ENCODE measurements at places on chromosomes 16 and 17. TPM values are rescaled to one million over a fixed set of nuclear protein-coding genes. Genes with fewer than 3 reads are reported as not detected.
A peak's percentile ranks its signal among the peaks of the same experiment; 100 is the strongest.

DNA sequence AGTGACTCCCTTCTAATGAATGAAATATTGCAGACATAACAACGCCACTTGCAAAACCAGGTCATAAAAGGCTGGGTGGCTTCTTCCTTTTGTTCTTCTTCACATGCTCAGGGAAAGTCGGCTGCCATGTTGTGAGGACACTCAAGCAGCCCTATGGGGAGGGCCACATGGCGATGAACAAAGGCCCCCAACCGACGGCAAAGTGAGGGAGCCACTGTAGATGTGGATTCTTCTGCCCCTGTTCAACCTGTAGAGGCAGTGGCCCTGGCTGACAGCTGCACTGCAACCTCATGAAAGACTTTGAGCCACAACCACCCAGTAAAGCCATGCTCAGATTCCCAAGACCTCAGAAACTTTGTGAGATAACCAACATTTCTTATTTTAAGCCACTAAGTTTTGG is 203.5 kb upstream of the TNRC6C start:
- DNase-seq: no peak

GRCh38 chr16:50467559-50467942 is 80.6 kb upstream of the NKD1 start:
- DNase-seq: no peak

GRCh38 chr17:7221278-7222092 is 1.7 kb downstream of the ACADVL start:
- no peak for DNase-seq

DNA sequence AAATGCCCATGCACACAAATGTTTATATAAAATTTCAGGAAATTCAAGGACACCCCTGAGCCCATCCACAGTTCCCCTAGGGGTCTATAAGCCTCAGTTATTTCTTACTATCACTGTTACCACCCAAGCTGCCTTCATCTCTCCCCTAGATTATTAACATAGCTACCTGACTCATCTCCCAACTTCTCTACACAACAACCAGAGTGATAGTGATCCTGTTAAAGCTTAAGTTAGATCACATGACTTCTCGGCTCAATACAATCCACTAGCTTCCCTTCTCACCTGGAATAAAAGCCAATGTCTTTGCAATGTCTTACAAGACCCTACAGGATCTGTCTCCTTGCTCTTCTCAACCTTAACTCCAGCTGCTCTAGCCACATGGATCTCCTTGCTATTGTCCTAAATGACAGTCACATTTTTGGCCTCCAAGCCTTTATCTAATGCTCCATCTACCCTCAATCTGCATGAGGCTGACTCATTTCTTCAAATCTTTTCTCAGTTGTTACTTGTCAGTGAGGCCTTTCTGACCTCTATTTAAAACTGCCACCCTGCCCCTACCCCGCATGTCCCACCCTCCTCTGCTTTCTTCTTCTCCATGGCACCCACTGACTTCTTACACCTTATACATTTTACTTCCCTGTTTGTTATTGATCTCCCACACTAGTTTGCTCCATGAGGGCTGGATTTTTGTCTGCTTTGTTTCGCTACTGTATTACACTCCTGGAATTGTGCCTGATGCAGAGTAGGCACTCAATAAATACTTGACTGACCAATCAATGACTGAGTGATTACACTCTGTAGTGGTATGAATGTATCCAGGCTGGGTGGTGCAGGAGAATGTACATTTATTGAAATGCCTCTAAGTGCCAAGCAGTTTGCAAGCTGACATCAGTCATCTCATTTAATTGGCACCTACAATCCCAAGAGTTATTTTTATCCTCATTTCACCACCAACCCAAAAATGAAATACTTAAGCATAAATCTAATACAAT is 5.2 kb upstream of the LIG3 start:
- DNase-seq: no peak

DNA sequence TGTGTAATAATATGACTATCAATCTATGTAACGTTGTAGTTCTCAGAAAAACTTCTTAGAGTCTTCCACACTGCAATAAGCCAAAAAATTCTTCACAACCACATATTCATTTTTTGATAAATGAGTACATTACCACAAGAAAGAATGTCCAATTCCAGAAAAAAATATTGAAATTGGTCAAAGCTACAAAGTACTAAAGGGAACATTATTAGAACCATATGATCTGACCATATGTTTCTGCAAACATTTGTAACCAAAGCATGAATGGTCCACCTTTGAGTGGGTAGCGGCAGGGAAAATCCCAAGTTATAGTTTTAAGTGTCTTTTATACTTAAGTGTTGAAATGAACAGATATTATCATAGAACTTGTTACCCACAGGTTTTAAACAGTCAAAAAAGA is 71.7 kb upstream of the NACA2 start:
- no peak for DNase-seq

GRCh38 chr16:17555176-17555575 is 84.4 kb upstream of the XYLT1 start:
- no peak for DNase-seq

DNA sequence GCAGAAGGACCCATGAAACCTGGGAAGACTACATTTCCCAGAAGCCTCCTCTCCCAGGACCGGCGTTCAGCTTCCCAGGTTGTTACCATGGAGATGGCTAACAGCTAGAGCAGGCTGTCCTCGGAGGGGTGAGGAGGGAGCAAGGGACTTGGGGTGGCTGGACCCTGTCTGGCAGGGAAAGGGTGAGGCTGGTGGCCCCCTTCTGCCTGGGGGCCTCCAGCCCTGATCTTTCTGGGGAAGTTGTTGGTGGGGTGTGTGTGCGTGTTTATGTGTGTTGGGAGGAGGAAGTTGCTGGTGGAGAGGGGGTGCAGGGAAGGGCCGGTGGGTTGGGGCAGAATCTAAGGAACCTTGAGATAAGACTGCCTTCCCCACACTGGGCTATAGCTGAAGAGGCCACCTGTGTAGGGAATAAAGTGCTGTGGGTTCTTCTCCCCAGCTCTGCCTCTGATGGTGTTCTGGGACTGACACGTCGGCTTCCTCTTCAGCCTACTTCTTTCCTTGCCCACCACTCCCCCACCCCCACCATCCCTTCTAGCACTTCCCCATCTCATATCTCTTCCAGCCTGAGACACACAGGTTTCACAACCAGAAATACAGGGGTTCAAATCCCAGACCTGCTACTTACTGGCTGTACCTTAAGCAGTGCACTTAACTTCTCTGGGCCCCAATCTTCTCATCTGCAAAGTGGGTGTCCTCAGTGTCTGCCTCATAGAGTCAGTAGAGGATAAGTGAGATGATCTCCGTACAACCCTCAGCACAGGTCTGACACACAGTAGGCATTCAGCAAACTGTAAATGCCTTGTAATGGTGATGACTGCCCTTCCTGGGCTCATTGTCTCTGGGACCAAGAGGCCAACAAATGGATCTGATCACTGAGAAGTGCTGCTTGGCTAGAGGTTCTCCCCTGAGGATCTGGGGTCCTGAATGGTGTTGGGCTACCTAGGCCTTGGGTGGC is at the start of gene DRC7:
Gene DRC7 (plus strand): TSS at position 82 of the 955 bp plus-strand sequence. CDS start 3,144 bp downstream, outside the sequence.
- DNase-seq: peak; percentile 85

GRCh38 chr16:4697848-4698291 is 4.5 kb downstream of the NUDT16L1 start:
- DNase-seq: no peak

GRCh38 chr17:29084541-29085146 is 41.7 kb downstream of the PIPOX start:
- no peak for DNase-seq

DNA sequence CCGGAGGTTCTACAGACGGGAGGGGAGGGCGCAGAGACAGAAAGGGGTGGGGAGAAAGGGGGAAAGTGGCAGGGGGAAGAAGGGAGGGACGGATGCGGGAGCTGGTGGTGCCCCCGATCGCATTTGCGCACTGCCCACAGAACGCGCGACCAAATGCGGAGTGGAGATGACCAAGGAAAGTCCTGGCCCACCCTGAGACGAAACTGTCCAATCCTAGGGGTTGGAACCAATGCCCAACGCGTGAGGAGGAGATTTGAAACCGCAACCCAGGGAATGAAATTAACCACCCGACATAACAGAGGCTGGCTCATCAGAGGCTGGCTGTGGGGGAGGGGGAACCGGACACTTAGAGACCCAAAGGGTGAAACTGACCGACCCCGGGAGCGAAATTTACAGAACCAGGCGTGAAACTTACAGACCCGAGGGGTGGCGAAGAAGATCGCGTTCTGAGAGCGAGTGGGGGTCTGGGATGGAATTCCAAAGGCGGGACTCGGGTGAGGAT is 1.4 kb downstream of the HES7 start:
- peak; percentile 18 for DNase-seq

- no peak for DNase-seq
Observed at GRCh38 chr17:65504141-65504540, 57.3 kb downstream of the AXIN2 start.

- no peak for DNase-seq
Observed at GRCh38 chr16:11994143-11995119, 17.9 kb downstream of the SNX29 start.

DNA sequence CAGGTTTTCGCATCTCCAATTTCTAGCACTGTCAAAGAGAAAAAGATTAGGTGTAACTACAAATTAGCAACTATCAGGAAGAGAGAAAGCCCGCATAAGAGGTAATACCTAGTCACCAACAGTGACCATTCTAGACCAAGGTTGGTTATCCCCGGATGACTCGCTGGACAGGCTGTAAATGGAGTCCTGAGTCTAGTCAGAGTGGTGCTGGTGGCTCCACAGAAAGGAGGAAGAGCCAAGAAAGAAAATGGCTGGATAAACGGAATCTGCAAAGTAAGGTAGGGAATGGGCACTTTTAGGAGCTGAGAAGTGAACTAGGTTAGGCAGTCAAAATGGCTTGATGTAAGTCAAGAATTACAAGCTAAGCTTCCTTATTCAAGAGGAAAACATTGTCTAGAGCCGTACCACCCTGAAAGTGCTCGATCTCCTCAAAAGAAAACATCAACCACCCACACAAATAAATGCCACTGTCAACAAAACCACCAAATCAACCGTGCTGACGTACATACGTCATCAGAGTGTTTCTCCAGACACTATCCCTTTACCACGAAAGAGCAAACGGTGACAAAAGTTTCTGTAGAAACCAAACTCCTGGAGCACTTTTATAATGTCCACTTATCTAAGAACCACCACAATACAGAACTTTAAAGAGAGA is 2.2 kb downstream of the GSPT1 start:
- DNase-seq: no peak

DNA sequence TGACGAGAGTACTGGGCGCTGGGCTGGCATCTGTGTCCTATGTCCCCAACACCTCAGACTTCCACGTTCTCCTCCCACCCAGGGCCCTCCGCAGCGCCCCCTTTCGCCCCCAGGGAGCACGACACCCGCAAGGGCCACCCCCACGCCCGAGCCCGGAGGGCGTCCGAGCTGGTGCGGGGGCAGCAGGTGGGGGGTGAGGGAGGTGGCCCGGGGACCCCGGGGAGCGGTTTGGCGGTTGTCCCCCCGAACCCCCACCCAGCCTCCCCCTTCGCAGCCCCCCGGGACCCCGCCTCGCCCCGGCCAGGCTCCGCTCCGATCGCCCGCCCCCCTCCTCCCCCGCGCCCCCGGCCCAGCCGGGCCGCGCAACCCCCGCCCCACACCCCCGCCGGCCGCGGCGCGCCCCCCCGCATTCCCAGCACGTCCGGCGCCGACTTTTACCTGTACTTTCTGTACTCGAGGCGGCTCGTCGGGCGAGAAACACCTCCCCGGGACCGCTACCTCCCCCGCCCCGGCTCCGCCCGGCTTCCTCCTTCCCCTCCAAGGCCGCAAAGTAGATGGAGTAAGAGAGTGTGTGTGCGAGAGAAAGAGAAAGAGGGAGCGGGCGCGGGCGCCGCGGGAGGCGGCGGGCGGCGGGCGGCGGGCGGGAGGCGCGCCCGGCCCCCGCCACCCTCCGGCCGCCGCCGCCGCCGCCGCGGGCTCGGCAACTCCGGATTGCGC is 901 bp downstream of the CDYL2 start:
- DNase-seq: peak; percentile 25

DNA sequence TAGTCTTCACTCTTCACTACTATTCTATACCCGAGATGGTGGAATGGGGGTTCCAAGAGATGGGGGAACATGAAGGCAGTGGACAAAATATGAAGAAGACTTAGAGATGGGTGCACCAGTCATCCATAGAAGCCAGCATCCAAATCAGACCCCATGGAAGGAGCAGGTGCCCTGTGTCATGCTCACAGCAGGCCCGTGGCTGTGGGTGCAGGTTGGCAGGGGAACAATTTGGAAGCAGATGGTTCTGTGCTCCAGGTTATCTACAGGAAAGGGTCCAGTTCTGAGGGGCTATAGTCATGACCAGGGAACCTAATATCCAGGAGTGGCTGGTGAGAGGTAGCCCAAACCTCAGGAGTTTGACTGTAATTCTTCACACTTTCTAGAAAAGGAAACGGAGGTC is 9.6 kb upstream of the LPCAT2 start:
- DNase-seq: no peak

DNA sequence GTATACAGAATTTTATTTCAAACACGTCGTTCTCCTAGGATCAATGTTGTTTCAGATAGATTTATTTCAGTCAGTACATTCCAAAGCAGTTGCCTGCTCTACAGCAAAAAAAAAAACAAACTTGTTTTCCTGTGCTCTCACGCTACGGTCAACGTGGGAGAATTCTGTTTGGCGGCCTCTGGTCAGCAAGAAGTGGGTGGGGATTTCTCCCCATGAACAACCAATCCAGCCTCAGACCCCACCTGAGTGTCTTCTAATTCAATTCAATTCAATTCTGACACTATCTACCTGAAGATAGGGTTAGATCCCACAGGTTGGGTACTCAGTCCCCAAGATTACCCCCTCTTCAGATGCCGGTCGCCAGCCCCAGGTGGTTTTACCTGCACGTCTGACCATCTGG is 22.1 kb downstream of the C17orf58 start:
- no peak for DNase-seq

DNA sequence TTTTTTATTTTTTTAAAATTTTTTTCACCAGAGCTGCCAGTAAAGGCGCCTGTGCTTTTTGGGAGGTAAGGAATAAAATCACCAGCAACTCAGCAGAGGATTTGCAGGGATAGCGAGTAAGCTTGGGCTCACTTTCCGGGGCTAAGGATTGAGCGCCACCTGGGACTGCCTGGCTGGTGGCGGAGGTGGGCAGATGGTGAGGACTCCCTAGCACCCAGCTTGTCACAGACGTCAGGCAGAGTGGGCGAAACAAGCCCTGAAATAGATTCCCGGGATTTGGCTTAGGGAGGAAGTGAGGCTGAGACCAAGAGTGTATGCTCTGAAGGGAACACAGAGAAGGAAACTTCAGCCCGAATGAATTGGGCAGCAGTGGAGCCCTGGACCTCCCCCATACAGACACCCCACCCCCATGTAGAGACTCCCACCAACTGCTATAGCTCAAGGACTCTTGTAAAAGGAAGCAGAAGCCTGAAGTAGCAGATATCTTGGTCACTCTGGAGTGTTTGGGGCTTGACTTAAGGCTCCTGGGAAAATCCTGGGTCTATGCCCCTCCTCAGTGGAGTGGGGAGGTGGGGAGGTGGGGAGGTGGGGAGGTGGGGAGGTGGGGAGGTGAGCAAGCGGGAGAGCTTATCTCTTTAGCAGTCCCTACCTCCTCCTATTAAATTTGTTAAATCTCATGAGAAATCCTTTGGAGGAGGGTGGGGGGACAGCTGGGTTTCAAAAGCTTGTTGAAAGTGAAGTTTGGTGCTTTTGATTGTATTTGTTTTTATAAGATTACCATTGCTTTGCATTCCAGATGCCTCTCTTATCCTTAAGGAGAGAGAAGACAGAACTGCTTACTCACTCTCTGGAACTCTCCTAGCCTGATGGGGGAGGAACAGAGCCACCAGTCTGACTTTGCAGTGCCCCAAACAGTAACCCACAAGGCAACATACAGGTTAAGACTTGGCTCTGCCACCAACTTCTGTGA is 8.2 kb downstream of the ARL4D start:
- peak; percentile 78 for DNase-seq

Gene CACNG5
- polyA plus RNA-seq: not detected

Gene P3H4
- 138 TPM for polyA plus RNA-seq

Gene EVI2B
- polyA plus RNA-seq: 0.42 TPM

Gene KRTAP4-5
- not detected for polyA plus RNA-seq

Gene TAC4
- 0.78 TPM for polyA plus RNA-seq

Gene RNF157
- 15.2 TPM for polyA plus RNA-seq
